Activated T-cell treated with anti-CD3 and anti-CD28 coated beads, Interleukin-2, amount 50 U/mL, for 4 hours (primary cell): ENCODE measurements at places on chromosomes 16 and 17.
A peak's percentile ranks its signal among the peaks of the same experiment; 100 is the strongest.

DNA sequence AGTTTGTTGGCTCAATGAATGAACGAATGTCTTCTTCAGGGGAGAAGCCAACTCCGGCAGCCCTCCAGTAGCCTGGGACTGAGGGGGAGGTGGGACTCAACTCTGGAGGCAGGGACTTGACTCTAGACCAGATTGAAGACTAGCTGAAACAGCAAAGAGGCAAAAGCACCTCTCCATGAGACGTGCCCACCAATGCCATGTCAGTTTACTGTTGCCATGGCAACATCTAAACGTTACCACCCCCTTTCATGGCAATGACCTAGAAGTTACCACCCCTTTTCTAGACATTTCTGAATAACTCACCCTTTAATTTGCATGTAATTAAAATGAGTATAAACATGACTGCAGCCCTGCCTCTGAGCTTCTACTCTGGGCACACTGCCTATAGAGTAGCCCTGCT is 91.8 kb downstream of the ASIC2 start:
- no peak for DNase-seq

GRCh38 chr17:77677211-77677610 is 281.3 kb upstream of the TNRC6C start:
- DNase-seq: no peak

DNA sequence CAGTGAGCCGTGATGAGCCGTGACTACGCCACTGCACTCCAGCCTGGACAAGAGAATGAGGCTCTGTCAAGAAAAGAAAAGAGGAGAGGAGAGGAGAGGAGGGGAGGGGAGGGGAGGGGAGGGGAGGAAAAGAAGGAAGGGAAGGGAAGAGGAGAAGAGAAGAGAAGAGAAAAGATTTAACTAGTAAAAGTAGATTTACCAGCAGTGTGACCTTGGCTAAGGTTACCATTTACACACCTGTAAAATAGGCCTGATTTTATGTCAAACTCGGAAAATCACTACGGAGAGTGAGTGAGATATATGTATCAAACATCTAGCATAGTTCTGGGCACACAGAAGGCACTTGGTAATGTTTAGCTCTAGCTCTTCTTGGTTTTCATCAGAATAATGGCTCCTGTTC is 109.2 kb downstream of the LYRM1 start:
- no peak for DNase-seq

- DNase-seq: no peak
Measured at GRCh38 chr16:54397190-54397835, 110.7 kb upstream of the IRX3 start.

DNA sequence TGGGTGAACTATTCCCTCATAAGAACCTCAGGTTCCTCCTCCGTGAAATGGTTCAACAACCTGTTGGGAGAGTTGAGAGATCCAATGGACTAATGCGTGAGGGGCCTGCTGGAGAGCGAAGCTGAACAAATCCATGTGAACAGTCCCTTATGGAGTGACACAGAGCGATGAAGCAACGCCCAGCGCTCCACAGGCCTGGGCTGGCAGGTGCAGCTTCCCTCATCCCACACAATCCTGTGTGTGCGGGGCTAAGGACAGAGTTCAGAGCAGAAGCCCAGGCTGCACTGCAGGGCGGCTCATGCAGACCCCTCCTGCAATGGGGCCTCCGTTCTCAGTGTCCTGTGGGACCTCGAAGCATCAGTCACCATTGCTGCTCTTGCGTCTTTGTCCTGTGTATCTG is 90.4 kb downstream of the KCNJ12 start:
- no peak for DNase-seq

DNA sequence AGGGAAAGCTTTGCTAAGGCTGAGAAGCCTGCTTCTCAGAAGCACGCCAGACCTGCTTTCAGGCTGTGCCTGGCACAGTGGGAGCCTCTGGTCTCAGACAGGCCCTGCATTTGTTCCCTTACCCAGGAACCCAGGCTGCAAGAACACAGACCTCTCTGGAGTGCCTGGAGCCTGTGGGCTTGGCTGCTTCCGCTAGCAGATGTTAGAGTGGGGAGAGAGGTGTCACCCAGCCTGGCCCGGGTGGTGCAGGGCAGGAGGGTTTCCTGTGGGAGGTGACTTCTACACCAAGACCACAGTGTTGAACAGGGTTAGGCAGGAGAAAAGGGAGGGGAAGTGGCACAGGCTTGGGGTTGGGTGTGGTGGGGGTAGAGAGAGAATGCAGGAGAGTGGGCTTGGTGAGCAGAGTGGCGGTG is 35.8 kb upstream of the ADGRG1 start:
- DNase-seq: peak; percentile 47

DNA sequence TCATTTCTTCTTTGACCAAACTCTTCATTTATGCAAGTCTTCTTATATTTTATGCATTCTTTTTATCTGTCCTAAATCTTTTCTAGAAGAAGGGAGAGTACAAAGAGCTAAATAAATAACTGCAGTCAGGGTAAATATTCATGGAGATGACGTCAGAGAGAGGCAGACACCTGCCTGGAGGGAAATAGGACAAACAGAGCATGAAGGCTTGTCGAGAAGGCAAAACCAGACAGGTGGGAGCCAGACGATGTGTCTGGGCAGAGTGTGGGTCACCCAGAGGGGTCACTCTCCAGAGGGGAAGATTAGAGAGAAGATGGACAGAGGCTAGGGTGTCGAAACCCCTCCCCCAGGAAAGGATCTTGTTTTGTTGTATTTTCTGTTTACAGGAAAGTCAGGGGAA is 78.3 kb upstream of the RPL38 start:
- no peak for DNase-seq

DNA sequence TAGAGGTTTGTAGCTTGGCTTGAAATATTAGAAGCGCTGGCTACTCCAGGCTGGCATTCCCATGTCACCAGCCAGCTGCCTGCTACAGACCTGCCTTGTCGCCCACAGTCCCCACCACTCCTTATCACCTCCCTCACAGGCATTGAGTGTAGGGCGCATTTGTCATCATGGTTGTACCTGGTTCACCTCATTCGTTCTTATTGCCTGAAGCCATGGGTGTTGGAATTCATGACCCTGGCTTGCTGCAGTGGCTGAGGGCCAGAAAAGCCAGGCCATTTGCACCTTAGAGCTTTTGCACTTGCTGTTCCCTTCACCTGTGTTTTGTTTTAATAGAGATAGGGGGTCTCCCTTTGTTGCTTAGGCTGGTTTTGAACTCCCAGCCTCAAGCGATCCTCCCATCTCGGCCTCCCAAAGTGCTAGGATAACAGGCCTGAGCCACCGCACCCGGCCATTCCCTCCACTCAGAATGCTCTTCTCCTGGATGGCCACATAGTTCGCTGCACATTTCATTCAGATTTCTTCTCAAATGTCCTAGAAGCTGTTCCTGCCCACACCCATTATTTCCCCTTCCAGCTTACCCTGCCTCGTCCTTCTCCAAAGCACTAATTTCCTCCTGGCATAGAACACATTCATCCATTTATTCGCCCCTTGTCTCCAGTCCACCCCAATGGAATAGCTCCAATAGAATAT is 97.6 kb downstream of the C16orf78 start:
- no peak for DNase-seq

- no peak for DNase-seq
Measured at GRCh38 chr17:49130891-49131290, 1.7 kb upstream of the B4GALNT2 start.

- DNase-seq: no peak
Measured at GRCh38 chr17:14048169-14048568, 21.1 kb upstream of the COX10 start.

DNA sequence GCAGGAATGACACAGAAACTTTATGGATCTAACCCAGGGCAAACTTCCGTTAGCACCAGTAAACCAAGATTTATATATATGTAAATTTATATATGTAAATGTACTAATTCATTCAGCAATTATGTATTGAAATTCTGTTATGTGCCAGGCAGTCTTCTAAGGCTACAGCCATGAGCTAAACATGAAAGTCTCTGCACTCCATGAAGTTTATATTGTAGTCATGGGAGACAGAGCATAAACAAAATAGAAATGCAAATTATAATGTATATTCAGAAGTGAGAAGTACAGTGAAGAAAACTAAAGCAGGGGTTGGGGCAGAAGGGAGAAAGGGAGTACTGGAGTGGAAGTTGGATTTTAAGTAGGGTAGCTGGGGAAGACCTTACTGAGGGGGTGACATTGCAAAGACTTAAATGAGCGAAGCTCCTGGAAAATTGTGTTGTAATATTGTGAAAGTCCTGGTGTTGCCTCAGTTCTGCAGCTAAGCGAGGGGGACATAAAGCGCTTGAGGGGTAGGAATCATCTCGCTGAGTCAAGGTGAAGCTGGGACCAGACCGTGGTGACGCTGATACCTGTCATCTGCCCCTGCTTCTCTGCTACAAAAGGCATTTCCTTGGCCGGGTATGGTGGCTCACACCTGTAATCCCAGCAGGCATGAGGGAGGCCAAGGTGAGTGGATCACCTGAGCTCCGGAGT is 64.8 kb downstream of the YPEL2 start:
- DNase-seq: no peak

- no peak for DNase-seq
Measured at GRCh38 chr17:35372846-35373533, 431 bp downstream of the SLFN11 start.

DNA sequence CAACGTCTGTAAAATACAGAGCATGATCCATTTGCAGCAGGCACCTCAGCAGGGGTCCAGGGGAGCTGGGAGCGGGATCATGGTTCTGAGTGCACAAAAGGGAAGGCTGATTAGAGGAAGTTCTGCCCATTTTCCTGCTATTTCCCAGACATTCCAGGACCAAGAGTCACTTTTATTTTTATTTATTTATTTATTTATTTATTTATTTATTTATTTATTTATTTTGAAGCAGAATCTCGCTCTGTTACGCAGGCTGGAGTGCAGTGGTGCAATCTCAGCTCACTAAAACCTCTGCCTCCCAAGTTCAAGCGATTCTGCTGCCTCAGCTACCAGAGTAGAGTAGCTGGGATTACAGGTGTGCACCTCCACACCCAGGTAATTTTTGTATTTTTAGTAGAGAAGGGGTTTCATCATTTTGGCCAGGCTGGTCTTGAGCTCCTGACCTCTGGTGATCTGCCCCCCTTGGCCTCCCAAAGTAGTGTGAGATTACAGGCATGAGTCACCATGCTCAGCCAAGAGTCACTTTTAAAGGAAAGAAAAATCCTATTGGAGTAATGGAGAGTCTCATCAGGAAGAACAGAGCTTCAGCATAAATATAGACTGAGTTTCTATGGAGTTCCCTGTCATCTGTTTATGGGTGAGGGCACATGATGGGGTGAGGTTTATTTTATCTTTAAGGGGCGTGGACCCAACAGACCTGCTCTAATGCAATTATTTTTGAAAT is 355.2 kb downstream of the HAPSTR1 start:
- no peak for DNase-seq

DNA sequence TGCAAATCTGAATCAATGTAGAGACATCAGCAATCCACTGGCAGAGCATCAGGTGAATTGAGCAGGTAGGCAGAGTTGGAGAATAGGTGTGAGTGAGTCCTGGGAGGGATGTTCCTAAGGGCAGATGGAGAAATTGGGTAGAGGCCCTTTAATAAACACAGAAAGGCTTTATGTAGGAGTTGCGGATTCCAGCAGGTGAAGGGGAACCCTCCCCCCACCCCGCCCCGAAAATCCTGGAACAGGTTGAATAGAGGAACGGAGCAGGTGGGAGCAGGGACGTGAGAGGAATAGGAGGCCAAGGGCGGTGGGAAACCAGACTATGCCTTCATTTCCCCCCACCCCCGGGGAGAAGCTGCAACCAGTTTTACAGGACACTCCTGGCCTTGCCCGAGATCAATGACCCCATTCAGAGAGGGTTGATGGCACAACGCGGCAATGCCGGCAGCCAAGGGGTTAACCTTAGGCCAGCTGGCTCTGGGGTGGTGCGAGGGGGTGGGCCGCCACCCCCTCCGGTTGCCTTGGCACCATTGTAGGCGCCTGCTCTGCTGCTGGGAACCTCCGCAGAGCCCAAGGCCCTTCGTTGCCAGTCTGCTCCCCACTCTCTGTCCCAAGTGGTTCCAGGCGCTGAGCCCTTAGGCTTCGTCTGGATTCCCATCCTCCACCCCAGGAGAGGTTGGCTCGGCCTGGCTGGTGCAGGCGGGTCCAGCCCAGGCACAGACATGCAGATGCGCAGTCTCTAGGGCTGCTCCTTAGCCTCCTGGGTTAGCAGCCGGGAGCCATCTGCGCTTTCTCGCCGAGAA is 814 bp upstream of the RUNDC3A start:
- DNase-seq: no peak
